ENCODE measurements at places on chromosomes 4 and X.

GRCh38 chr4:169335331-169335730 is 64.6 kb upstream of the SH3RF1 start:
- DNase-seq = no peak

DNA sequence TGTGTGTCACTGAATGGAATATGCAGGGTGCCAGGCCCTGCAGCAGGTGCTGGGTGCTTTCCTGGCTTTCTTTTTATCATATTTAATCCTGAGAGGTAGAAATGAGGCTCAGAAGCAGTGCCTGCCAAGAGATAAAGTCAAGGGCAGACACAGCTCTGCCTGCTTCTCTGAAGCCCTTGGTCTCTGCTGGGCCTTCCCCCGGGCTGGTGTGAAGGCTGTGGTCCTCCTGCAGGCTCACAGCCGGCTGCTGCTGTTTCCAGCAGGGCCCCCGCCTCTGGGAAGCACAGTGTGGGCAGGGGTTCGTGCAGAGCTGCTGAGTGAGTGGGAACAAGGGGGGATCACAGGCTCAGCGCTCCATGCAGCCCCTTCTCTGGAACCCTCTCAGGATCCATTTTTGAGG is 49.6 kb downstream of the TBC1D14 start:
- DNase-seq = no peak

GRCh38 chr4:41359836-41360213 is 103.1 kb downstream of the UCHL1 start:
- no peak for DNase-seq

DNA sequence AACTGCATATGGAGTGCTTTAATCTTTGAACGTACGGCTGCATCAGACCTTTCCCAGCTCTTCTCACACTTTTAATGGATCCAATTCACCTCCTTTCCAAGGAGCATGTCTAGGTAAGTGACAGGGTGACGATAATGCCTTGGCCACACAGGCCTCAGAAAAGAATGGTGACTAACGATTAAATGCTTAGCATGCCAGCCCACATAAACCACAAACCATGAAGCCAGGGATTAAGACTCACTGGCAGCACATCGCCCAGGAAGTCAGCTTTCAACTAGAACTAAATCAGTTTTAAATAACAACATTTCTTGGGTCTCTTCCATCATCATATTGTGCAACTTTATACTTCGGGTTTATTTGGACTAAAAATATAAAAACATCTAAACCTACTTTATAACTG is 28.7 kb downstream of the INPP4B start:
- no peak for DNase-seq

GRCh38 chr4:38598489-38598888 is 65.5 kb upstream of the KLF3 start:
- no peak for DNase-seq

DNA sequence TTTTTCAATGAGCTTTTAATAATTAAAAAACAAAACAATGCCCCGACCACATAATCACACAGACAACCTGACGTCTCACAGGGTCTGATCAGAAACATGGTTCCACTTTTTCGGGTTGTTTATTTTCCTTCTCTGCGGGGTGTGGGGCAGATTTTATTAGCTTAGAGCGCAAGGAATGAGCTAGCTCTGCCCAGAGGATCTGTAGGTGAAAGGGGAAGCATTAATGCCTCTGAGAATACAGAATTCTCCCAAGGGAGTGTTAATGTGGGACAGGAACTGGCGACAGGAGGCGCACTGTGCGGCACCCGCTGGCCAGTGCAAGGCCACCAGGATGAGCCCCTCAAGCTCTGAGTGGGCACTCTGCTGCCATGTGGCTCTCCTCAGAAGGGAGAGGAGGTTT is 181.5 kb downstream of the TSPAN5 start:
- no peak for DNase-seq

GRCh38 chr4:121690001-121690400 is 6.8 kb downstream of the ANXA5 start:
- DNase-seq = no peak

- no peak for DNase-seq
Observed at GRCh38 chr4:67785528-67785927, 31.3 kb upstream of the GNRHR start.

- no peak for DNase-seq
Observed at GRCh38 chr4:158236304-158237030, 26.2 kb downstream of the TMEM144 start.

DNA sequence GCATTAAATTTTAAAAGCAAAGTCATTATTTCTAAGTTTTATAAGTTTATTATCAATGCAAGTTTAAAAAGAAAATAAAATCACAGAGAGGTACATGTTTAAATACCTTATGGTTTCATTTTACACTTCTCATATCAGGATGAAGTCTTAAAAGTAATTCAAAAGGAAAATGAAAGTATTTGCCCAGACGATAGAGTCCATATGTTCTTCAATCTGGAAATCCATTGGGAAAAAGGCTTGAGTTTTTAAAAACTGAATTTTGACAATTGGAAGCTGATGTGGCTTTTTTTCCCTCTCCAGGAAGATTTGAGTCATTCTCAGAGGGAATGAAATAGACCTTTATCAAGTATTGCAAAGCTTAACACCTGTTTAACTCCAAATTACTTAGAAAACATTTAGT is 37.1 kb downstream of the MAB21L2 start:
- no peak for DNase-seq

- no peak for DNase-seq
Observed at GRCh38 chr4:89099034-89099433, 12.3 kb upstream of the TIGD2 start.

GRCh38 chr4:70992391-70992881 is 1.0 kb upstream of the DCK start:
- no peak for DNase-seq

DNA sequence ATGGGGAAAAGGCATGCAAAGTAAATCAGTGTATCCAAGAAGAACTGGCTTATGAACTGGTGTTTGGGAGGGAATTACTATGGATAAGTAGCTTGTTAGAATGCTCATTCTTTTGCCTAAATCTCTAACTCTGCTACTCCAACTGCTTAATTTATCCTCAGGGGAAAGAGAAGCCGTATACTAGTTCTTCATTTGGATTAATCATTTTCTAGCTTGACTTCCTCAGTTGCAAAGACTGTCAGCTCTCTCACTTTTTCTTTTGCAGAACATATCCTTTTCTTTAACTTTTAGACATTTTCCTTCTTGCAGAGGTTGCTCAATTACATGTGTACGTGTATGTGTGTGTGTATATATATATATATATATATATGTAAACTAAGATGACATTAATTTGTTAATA is 21.9 kb downstream of the GPRIN3 start:
- no peak for DNase-seq

GRCh38 chrX:136766785-136767103 is 14.0 kb downstream of the ARHGEF6 start:
- DNase-seq = no peak

DNA sequence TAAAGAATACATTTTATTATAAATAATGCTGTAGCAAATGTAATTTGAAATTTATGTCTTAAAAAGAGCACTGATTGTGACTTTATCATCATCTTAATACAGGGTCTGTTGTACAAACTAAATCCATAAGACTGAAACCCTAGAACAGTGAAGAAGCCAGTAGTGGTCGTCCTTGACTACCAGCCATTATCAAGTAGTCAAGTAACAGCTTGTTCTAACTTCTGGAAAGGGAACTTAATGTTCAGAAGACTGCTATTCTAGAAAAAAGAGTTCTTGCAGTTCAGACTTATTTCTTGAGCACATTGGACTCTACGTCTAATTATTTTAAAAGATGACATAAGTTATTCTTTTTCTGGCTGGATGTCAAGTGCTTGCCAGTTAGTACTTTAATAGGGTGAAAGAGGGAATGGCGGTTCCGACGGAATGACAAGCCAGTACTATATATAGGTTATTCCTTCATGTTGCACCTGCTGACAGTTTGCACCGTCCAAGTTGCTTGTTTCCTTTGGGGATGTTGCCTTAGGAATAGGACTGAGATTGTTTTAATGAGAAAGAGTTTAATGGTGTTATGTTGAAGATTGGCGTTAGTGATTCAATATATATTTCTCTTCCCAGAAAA is 109.9 kb downstream of the RAPGEF2 start:
- no peak for DNase-seq

DNA sequence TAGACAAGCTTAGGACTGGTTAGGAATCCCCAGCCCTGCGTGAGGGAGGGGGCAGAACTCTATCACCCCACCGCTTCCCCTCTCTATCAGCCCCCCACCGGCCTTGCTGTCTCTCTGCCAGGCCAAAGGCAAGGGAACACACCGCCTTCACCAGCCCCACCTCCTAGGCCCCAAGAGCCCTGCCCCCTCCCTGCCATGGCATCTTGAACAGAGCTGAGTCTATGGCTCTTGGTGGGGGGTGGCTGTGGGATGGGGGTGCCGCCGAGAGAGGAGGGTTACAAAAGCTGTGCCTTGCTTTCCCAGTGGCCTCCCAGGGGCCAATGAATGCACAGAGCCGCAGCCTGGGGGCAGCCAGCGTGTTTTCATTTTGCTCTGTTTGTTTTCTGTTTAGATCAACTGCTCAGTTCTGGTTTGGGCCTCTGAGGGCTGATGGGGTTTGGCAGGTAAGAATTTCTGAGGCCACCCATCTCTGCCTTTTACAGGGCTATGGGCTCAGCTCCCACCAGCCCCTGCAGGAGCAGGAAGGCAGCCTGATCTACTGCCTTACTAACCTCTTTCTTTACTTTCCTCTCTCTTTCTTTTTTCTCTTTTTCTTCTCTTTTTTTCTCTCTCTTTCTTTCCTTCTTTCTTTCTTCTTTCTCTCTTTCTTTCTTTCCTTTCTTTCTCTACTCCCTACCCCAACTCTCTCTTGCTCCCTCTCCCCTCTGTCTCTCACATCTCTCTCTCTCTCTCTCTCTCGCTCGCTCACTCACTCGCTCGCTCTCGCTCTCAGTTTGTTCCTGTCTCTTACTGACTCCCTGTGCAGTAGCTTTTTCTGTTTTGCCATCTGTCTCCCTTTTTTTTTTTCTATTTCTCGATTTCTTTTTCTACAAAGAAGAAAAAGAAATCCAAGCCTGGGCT is 128.3 kb downstream of the PJA1 start:
- no peak for DNase-seq

- no peak for DNase-seq
Observed at GRCh38 chrX:121146059-121146628, 98.7 kb downstream of the GLUD2 start.

DNA sequence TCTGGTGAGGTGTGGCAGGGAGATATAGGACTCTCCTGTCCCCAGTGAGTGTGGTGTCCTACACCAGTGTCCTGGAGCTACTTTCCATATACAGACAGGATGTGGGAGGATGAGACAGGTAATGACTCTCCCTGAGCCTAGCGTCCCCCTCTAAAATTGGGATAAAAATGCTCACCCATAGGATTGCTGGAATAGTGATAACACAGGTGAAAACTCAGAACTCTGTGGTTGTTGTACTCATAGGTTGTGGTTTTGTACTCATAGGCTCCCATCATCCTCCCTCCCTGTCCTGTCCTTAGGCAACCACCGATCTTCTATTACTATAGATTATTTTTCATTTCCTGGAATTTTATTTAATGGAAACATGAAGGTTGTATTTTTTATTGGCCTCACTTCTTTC is 60.7 kb upstream of the NXF3 start:
- no peak for DNase-seq

GRCh38 chrX:112223391-112223790 is 140.8 kb upstream of the TRPC5 start:
- no peak for DNase-seq

- DNase-seq = no peak
Observed at GRCh38 chr4:99321241-99322191, at the start of gene ADH1B. TSS of gene ADH1B (minus strand) at chr4:99321401. CDS start at chr4:99321331, 70 bp downstream.

Measured in DMS79 (cell line).